8988T (cell line): ENCODE measurements at places on chromosomes 7 and 10.

GRCh38 chr10:88194041-88194887 is 330.8 kb downstream of the PTEN start:
- no peak for DNase-seq

- DNase-seq = no peak
Measured at GRCh38 chr7:20508109-20508508, 107.4 kb upstream of the ABCB5 start.

GRCh38 chr10:69801094-69801433 is 642 bp upstream of the COL13A1 start:
- peak; percentile 81 for DNase-seq

DNA sequence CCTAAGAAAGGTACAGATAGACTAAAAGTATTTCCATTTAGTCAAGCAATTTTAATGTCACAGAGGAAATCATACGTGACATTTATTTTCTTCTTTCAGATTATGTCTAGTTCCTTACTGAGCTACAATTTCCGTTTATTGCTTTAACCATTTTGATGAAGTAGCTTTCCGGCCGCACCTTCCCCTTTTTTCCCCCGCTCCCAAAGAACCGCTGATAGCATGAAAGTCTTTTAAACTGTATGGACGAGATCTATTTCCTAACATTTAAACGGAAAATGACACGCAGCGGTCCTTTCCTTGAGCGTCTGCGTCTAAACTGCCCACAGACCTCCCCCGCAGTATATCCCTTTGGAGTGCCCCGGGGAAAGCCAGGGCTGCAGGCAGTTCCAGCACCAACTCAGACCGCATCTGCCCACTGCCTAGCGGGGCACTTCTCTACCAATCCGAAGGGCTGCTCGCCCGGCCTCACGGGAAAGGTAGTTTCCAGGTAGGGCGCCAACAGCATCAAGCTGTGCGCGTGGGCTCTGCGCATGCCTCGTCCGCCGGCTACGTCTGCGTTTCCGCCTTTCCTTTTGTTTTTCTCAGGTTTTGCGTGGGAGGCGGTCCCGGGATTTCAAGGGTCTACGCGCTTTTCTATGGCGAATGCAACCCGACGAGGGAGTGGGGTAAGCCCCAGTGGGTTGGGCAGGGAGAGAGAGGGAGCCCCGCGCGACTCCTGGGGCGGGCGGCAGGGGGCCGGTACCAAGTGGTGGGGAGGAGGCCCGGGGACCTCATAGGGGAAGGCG is at the start of gene ZNF33A:
Gene ZNF33A (plus strand): TSS at position 557 of the 785 bp plus-strand sequence. CDS start 1,667 bp downstream, outside the sequence.
- DNase-seq = peak; percentile 59

DNA sequence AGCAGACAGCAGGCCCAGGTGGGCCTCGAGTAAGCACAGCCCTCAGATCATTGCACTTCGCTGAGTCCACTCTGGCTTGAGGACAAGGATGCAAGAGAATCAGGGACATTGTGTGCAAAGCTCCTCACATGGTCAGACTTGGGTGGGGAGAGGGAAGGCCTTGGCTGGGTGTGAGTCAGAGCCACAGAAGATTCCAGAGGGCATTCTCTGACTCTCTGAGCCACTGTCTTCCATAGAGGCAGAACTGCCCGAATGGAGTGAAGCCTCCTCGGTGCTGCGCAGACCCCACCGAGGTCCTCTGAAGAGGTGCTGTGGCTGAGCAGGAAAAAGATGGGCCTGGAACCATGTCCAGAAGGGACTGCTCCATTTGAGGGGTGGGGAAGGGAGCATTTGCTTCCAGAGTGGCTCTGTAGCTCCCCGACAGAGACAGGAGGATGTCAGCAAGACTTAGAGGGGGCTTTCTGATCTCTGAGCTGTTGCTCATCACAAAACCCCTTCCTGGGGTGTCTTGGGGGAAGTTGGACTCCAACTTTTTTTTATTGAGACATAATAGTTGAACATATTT is 120.8 kb downstream of the PTPN20 start:
- peak; percentile 26 for DNase-seq

DNA sequence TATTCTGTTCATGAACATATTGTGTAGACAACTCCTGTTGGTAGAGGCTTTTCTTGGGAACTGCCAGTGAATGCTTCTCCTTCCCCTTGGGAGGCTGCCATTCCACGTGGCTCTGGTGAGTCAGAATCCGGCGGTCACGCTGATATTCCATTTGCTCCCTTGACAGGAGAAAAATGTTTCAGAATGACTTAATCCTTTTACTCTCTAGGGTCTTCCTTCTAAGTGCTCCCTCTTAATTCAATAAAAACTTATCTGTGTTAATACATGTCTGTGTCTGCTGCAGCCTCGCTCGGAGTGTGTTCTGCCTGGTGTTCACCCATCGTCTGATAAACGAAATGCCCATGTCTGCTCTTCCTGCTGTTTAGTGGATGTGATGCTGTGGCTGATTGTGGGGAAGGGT is 278.6 kb downstream of the ARHGAP12 start:
- no peak for DNase-seq

DNA sequence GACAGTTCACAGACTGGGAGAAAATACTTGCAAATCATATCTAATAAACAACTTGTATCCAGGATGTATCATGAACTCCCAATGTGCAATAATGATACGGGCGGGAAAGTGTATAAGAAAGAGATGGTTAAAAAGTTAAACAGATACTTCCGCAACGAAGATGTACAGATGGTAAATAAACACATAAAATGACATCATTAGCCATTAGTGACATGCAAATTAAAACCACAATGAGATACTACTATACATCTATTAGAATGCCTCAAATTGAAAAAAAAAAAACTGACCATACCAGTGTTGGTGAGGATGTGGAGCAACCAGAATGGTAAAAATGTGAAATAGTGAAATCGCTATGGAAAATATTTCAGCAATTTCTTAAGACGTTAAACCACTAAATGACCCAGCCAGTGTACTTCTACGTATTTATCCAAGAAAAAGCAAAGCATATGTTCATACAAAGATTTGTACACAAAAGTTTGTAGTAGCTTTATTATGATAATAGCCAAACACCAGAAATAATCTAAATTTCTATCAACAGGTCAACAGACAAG is 83.5 kb downstream of the IPMK start:
- no peak for DNase-seq

- no peak for DNase-seq
Measured at GRCh38 chr7:36147361-36147760, 5.7 kb upstream of the EEPD1 start.

- DNase-seq = no peak
Measured at GRCh38 chr10:132752961-132753360, 33.0 kb downstream of the NKX6-2 start.
